Pancreas (tissue), 10 donors: ENCODE measurements at places on chromosomes 4 and X. TPM values are rescaled to one million over a fixed set of nuclear protein-coding genes. Genes with fewer than 3 reads are reported as not detected.

The MAGEA2 gene
- not detected for polyA plus RNA-seq

The MFAP3L gene
- polyA plus RNA-seq = 1.3 TPM

The C1QTNF7 gene
- polyA plus RNA-seq = 0.54 TPM

The MAGEA3 gene
- polyA plus RNA-seq = not detected

The STPG2 gene
- polyA plus RNA-seq = 0.11 TPM

The GABRE gene
- 51.4 TPM for polyA plus RNA-seq

The XKRX gene
- polyA plus RNA-seq = 0.35 TPM
